AG04450 (cell line): ENCODE measurements at places on chromosomes 16 and 17. TPM values are rescaled to one million over a fixed set of nuclear protein-coding genes. Genes with fewer than 3 reads are reported as not detected.
A peak's percentile ranks its signal among the peaks of the same experiment; 100 is the strongest.

GRCh38 chr17:21098934-21099689 lies 27.7 kb upstream of the DHRS7B start:
- peak; percentile 16 for DNase-seq

GRCh38 chr17:247767-248166 lies 66.3 kb upstream of the DOC2B start:
- no peak for DNase-seq

- DNase-seq: no peak
Observed at GRCh38 chr16:66402166-66402565, 24.9 kb upstream of the BEAN1 start.

The EVPL gene
- not detected in 2 replicates for polyA plus RNA-seq
